ENCODE measurements at places on chromosomes 11 and 22. TPM values are rescaled to one million over a fixed set of nuclear protein-coding genes. Genes with fewer than 3 reads are reported as not detected.

OR52I1 gene
- not detected for total RNA-seq

LINC01488 gene
- not detected for total RNA-seq

OR51I1 gene
- not detected for total RNA-seq

ADM2 gene
- 0.50 TPM for total RNA-seq

FGF19 gene
- 0.03 TPM for total RNA-seq

EHF gene
- 0.61 TPM for total RNA-seq

MFNG gene
- 3.0 TPM for total RNA-seq

PLEKHB1 gene
- 0.55 TPM for total RNA-seq

BUD13 gene
- total RNA-seq: 10.9 TPM

NPAS4 gene
- not detected for total RNA-seq

C11orf42 gene
- not detected for total RNA-seq

B4GALNT4 gene
- 12.6 TPM for total RNA-seq

PIWIL4 gene
- 0.19 TPM for total RNA-seq

CREB3L1 gene
- total RNA-seq: 5.8 TPM

MRPL49 gene
- 86.9 TPM for total RNA-seq

MS4A3 gene
- not detected for total RNA-seq
